ENCODE measurements at places on chromosomes 16 and 17.
A peak's percentile ranks its signal among the peaks of the same experiment; 100 is the strongest.

DNA sequence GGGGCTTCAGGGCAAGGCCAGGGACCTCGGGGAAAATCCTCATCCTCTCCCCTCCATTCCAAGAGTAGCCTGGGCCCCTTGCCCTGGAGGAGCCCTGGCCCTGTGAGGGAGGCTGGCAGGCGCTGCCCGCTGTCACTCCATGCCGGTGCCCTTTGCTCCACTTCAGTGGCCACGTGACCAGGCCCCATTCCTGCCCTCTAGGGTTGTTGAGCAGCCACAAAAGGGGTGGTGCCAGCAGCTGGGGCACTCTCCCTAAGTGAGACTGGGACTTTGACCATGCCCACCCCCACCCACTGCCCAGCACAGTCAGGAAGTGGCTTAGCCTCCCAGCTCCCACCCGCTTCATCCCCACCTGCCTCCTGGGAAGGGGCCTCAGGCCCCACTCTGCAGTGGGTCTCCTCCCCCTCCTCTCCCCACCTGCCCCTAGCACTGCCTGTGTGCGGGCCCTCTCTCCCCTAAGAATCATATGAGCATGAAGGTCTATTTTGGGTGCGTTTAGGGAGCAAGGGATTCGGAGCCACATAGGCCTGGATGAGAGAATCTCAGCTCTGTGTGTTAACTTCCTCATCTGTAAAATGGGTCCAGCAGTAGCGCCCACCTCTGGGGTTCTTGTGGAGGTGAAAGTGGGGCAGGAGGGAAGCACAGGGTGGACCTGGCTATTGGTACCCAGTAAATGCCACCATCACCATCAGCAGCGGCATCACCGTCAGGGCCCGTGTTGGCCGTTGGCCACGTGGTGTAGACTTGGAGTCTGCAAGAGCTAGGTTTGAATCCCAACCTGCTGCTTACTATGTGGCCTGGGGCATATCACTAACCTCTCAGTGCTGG is 7.2 kb downstream of the PDK2 start:
- DNase-seq = peak; percentile 89

GRCh38 chr16:83115491-83116232 is 488.9 kb downstream of the CDH13 start:
- no peak for DNase-seq

DNA sequence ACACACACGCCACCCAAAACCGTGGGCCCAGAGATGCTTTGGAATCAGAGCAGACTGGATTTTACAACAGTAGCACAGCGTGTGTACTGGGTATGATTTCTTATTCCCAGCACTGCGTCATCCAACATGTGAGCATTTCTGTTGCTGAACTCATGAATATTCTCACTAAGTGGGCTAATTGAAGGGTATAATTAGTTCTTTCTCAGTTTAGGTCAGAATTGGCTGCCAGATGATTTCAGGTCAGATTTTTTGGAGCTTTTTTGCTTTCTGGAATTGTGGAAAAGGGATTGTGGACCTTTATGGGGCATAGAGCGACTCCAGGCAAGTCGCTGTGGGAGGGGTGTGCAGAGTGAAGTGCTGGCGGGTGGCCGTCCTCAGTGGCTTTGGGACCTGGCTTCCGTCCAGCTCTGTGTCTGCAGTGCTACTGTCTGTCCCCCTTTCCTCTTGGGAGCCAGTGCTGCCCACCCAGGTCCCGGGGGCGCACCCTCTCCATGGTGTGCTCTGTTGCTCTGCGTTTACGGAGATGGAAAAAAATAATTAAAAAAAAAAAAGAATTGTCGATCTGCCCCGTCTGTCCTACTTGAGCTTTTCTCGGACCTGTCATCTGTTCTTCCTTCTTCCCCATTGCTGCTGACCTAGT is 25.0 kb downstream of the FOXK2 start:
- DNase-seq = peak; percentile 81

- no peak for DNase-seq
Observed at GRCh38 chr16:54284931-54285413, 1.6 kb downstream of the IRX3 start.

DNA sequence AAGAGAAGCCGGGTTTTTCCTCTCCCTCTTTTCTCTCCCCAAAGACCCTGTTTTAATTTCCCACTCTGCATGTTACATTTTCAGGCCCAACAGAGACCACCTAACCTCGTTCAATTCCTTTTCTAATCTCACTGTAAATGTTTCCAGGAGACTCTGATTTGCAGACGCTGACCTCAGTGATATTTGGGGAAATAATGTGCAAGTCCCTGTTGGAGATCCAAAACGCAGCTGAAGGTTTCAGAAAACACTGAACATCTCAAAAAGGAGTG is 386.6 kb downstream of the NPIPA8 start:
- no peak for DNase-seq

DNA sequence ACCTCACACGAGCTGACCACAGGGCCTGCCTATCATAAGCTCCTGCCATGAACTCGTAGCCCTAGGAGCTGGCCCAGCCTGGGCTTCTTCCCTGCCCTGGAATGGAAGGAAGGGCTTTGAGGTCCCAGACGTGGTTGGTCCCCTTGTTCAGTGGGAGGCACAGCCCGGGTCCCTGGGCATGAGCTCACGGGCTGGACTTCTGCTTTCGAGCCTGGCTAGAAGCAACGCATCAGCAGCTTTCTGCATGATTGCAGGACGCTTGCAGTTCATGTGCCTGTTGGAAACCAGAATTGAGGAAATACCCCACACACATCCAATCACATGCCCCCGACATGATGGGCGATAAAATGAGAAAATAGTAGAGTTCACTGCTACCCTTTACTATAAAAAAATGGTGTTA is 293.3 kb downstream of the MAF start:
- DNase-seq = peak; percentile 79

DNA sequence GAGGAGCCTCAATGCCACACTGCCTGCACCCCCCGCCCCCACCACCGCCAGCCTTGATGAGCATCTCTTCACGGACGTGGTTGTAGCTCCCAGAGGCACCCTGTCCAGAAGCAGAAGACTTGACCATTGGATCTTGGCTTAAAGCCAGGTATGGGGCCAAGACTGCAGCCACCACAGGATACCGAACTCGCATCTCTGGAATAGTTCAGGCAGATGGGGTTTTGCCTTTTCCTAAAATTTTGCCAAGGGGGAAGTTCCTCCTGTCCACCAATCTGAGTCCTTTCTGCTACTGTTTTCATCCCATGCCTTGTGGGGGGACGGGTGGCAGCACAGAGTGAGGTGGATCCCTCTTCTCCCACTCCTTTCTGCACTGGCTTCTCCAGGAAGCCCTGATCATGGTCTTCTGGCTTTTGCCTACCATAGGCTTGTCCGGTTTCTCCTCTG is 939 bp downstream of the CORO6 start:
- DNase-seq = peak; percentile 74

DNA sequence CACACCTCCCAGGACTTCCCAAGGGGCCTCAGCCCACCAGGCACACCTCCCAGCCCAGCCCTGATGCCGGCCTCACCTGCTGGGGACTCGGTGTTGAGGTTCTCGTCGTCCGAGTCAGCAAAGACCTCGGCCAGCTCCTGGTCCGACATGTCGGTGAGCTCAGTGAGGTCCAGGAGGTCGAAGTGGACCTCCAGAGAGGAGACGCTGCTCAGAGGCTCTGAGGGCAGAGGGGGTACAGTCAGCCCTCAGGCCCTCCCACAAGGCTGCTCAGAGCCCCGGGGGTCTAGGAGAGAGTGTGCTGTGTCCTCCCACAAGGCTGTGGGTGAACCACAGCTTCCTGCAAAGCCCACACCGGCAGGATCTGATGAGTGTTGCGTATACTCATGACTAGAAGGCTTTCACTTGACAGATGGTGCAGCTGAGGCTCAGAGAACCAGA is 10.5 kb downstream of the DBNDD1 start:
- no peak for DNase-seq

DNA sequence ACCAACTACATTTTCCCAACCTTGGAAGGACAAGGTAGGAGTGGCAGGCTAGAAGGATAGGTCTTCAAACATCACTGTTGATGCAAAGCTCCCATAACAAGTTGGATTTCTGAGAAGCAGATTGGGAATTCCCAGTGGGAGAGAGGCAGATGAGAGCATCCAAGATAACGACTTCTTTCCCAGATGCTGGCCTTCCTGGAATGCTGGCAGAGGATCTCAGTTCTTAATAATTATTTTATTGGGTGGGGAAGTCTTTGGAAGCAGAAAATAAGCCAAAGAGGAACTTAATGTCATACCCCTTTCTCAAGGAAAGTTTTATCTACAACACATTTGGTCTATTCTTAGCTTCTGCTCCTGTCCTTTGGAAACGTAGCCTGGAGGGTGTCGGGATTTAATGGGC is 64.5 kb downstream of the MPRIP start:
- DNase-seq = no peak

GRCh38 chr17:60065136-60065535 is 13.6 kb downstream of the HEATR6 start:
- no peak for DNase-seq

DNA sequence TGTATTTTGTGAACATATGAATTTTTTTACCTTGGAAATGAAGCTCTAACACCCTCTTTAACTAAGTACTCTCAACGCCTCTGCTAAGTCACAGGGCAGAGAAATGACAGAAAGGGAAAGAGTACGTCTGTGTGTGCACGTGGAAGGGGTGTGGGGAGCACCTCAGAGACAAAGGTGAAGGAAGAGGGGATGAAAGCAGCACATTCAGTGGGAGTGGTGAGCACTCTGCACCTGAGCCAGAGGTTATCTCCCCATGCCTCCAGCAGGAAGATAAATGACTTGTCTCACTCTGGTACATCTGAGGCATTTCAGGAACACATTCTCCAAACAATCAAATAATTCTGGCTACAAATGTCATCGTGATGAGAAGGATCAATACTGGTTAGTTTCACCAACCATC is 15.0 kb downstream of the GNA13 start:
- no peak for DNase-seq

GRCh38 chr16:81136390-81137335 is 40.5 kb upstream of the GCSH start:
- no peak for DNase-seq

DNA sequence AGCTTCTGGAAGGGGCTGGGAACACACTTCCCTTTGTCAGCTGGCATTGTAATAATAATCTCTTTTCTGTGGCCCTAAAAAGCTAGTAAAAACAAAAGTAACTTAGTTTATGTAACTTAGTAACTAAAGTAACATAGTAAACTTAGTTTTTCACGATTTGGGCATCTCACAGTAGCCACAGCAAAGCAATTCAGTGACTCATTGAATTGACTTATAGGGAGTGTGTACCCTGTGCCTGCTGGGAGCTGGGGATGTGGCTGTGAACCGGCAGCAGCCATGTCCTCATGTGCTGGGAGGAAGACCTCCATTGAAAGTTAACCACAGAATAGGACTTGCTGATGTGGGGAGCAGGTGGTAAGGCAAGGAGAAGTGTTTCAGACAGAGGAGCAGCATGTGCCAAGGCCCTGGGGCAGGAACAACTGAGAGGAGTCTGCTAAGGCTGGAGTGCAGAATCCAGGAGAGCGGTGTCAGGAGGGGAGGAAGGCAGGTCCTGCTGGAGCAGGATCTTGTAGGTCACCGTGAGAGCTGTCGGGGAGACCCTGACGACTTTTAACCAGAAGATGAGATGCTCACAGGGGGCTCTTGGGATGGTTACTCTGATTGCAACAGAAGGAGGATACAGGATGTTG is 112.8 kb downstream of the PLCG2 start:
- DNase-seq = peak; percentile 40

DNA sequence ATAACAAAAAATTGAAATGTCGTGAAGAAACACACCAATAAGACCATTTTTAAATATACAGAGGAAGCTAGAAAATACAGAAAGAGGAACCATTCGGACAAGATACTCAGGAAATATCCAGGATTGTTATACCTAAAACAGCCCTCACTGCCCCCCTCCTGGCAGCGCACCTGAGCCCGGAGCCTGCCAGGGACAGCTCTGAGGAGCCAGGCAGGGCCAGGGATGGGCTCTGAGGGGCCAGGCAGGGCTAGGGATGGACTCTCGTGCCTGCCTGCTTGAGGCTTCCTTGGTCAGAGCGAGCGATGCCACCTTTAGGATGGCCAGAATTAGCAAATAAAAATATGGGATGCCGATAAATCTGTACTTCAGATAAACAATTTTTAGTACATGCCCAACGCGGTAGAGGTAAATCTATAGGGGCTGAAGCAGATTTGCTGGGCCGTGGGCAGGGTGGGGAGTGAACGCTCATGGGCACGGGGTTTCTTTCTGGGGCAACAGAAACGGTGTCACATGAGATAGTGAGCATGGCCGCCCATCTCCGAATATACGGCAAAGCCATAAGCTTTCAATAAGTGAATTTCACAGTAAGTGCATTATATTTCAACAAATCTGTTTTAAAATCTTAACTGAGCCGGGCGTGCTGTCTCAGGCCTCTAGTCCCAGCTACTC is 18.2 kb upstream of the CSNK1D start:
- DNase-seq = no peak

DNA sequence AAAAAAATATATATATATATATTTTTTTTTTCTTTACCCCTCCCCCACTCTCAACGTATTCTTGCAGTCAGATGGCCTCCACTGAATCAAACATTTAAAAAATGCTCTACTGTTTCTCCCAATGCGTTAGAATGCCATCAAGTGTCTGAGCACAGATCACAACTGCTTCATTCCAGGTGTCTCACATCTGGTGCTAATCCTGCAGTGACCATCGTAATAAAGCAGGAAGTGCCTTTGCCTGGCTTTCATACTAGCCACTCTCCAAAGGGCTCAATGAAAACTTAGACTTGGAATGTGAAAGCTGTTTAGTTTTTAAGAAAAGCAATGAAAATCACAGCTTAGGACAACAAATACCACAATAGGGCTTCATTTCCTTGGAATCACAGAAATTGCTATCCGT is 37.2 kb downstream of the SKAP1 start:
- DNase-seq = no peak

- DNase-seq = no peak
Observed at GRCh38 chr16:86286991-86287663, 223.2 kb upstream of the FOXF1 start.

DNA sequence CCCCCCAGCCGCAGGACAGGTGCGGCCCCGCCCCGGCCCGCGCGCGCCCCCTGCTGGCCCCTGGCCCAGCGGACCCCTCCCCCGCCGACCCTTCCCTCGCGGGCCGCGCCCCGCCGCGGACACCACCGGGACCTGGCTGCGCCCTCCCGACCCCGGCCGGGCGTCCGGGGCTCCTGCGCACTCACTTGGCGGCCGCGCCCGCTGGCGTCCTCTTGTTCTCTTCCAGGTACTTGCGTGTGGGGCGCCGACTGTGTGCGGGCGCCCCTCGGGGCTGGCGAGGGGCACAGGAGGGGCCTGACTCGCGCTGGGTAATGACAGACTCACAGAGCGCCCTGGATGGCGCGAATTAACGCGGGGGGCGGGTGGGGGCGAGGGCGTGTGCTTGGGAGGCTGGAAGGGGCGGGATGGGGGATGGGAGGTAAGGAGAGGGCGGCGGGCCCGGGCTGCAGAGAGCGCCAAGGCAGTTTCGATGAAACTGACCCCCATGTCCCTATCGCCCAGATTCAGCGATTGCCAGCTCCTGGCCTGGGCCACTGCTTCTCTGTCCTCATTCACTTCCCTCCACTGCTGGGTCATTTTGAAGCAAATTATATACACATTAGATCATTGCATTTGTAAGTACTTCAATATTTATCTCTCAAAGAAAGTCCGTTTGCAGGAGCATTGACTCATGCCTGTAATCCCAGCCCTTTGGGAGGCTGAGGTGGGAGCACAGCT is 445 bp upstream of the DBNDD1 start:
- no peak for DNase-seq

- no peak for DNase-seq
Observed at GRCh38 chr16:83473926-83474650, 333.7 kb upstream of the HSBP1 start.
